ENCODE measurements at places on chromosomes 2 and 18. TPM values are rescaled to one million over a fixed set of nuclear protein-coding genes. Genes with fewer than 3 reads are reported as not detected.

GRCh38 chr2:57869758-57870344 lies 176.8 kb upstream of the VRK2 start:
- H3K27ac ChIP-seq = no peak overlapping the region
- DNase-seq = no peak
- H3K27me3 ChIP-seq = no peaks in the 10 kb centered on the region

Gene KLF11
- 7.9 TPM for total RNA-seq

GRCh38 chr2:204827701-204828590 lies 282.7 kb downstream of the PARD3B start:
- no peaks in the 10 kb centered on the region for H3K4me1 ChIP-seq
- H3K27ac ChIP-seq = no peak overlapping the region
- no peaks in the 10 kb centered on the region for H3K36me3 ChIP-seq
- H3K27me3 ChIP-seq = peaks cover 41% of the 10 kb centered on the region
- DNase-seq = no peak

Gene MAP3K19
- total RNA-seq = not detected

DNA sequence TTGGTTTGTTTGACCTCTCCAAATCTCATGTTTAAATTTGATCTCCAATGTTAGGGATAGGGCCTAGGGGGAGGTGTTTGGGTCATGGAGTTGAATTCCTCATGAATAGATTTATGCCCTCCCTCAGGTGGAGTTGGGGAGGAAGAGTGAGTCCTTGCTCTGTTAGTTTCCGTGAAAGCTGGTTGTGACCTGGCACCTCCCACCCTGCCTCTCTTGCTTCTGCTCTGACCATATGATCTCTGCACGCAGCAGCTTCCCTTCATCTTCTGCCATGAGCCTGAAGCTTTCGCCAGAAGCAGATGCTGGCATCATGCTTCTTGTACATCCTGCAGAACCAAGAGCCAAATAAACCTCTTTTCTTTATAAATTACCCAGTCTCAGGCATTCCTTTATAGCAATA lies 231.6 kb upstream of the ERBB4 start:
- H3K4me3 ChIP-seq = no peak overlapping the region
- no peak overlapping the region for H3K27ac ChIP-seq
- no peaks in the 10 kb centered on the region for H3K27me3 ChIP-seq
- no peaks in the 10 kb centered on the region for H3K4me1 ChIP-seq
- no peaks in the 10 kb centered on the region for H3K36me3 ChIP-seq

GRCh38 chr2:95008306-95008705 lies 17.2 kb upstream of the MAL start:
- no peak for DNase-seq
- no peak overlapping the region for H3K27ac ChIP-seq
- peaks cover 4% of the 10 kb centered on the region for H3K4me1 ChIP-seq
- peaks cover 6% of the 10 kb centered on the region for H3K27me3 ChIP-seq

Gene GNLY
- 21.9 TPM for total RNA-seq

Gene MFSD6
- total RNA-seq = 40.9 TPM

Gene CLEC4F
- not detected for total RNA-seq

DNA sequence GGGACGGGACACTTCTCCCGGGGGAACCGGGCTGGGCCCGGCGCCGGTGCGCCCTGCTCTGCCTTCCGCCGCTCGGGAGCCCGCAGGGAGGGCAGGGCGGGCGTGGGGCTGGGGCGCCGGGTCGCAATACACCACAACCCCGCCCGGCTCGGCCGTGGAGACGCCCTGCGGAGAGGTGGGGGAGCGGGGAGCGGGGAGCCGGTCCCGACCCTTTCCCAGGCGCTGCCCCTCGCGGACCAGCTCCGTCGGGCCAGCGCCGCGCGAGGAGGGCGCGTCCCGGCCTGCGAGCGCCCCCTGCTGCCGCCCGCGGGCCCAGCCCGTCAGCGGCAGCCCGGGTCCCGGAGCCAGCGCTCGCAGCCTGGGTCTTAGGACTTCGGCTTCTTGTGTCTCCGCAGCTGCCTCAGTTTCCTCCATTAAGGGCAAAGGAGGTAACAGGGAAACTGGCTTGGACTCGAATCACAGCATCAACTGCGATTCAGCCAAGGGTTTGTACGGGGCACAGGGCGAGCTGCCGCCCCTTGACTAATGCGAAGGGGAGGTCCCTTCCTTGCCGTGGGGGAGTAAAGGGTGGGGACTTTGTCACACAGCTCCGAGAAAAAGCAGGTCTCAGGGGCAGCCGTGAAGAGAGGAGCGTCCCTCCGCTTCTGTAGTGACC lies 635 bp upstream of the ADRA2B start:
- peak; percentile 56 for DNase-seq
- peaks cover 42% of the 10 kb centered on the region for H3K27me3 ChIP-seq
- peak overlapping the region; percentile 59 for H3K4me3 ChIP-seq
- no peak overlapping the region for H3K27ac ChIP-seq
- no peaks in the 10 kb centered on the region for H3K36me3 ChIP-seq
- H3K4me1 ChIP-seq = peaks cover 14% of the 10 kb centered on the region

Gene CKAP2L
- total RNA-seq = 27.2 TPM

GRCh38 chr2:99403524-99403923 lies 66.3 kb downstream of the EIF5B start:
- no peaks in the 10 kb centered on the region for H3K27me3 ChIP-seq
- no peak for DNase-seq
- H3K4me1 ChIP-seq = peaks cover 11% of the 10 kb centered on the region
- H3K36me3 ChIP-seq = peaks cover 67% of the 10 kb centered on the region
- H3K27ac ChIP-seq = peak overlapping the region; percentile 53

- peaks cover 49% of the 10 kb centered on the region for H3K4me1 ChIP-seq
- peak overlapping the region; percentile 61 for H3K27ac ChIP-seq
- peaks cover 46% of the 10 kb centered on the region for H3K36me3 ChIP-seq
- H3K27me3 ChIP-seq = no peaks in the 10 kb centered on the region
- peak; percentile 16 for DNase-seq
These were observed 186.1 kb upstream of the STON1 start for GRCh38 chr2:48343571-48344440.

DNA sequence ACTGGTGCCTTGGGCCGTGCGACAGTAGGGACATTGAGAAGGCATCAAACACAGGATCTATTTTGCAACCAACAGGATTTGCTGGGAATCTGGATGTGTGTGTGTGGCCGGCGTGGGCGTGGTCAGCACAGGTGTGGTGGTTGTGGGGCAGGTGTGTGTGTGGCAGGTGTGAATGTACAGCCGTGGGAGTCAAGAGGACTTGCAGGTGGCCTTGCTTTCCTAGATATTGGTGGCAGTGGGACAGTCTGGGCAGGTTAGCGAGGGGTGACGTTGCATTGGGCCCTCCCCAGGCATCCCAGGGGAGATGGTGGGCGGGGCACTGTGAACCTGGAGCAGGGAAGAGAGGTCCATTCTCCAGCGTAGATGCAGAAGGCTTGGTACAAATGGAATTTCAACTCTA lies 3.2 kb upstream of the LIMS2 start:
- H3K36me3 ChIP-seq = no peaks in the 10 kb centered on the region
- no peak overlapping the region for H3K4me3 ChIP-seq
- H3K27ac ChIP-seq = no peak overlapping the region
- peaks cover 54% of the 10 kb centered on the region for H3K27me3 ChIP-seq
- H3K4me1 ChIP-seq = peaks cover 7% of the 10 kb centered on the region
- DNase-seq = no peak

DNA sequence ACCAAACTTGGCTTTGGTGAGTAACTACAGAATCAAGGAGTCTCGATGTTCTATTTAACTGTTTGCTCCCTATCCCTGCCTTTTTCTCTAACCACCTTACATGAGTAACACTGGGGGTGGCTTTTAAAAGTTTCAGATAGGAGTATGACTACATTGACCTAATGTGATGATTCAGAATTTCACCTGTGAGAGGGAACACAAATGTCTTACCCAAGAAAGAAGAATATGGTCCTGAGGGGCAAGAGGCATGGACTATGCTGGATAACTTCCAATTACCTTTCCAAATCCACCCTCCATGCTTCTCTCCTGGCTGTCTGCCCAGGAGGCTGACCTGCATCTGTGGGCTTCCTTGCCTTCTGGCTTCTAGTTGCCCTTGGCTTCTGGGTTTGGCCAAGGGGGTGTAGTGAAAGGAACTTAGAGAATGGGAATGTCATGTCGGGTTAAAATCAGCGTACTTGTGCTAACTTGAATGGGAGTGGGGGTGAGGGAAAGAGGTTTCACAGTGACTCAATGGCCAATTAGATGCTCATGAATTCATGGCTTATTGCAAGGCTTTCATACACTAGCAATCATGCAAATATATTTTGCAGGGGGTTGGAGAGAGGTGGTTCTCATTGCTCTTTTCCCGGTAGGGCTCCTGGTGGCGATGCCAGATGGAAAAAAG lies 5.3 kb upstream of the IL36G start:
- no peak overlapping the region for H3K27ac ChIP-seq
- DNase-seq = no peak
- H3K27me3 ChIP-seq = peaks cover 23% of the 10 kb centered on the region

Gene NR4A2
- 22.1 TPM for total RNA-seq

DNA sequence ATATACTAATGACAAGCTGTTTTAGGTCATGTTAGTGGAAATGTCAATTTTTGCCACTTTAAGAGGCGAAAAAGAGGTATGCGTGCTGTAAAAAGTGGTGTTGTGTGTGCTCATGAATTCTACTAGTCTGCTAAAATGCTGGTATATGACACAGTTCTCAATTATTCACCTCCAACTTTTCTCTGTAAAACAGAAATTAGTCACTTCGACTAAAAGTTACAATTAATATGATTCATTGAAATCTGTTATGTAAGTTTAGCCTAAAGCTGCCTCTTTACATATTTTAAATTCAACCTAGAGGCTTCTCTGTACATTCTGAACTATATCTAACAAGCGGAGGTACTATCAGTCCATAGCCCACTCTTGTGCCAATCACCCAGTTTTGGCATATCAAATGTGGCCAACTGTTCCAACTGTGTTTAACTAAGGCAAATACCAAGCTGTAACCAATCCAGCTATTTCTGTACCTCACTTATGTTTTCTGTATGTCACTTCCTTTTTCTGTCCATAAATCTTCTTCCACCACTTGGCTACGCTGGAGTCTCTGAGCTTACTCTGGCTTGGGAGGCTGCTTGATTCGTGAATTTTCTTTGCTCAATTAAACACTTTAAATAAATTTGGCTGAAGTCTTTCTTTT lies 20.8 kb downstream of the BAZ2B start:
- H3K36me3 ChIP-seq = no peaks in the 10 kb centered on the region
- no peak for DNase-seq
- no peaks in the 10 kb centered on the region for H3K27me3 ChIP-seq
- H3K4me1 ChIP-seq = peaks cover under 1% of the 10 kb centered on the region
- H3K27ac ChIP-seq = no peak overlapping the region
- H3K4me3 ChIP-seq = no peak overlapping the region

- peaks cover 2% of the 10 kb centered on the region for H3K27me3 ChIP-seq
- H3K27ac ChIP-seq = no peak overlapping the region
- H3K4me1 ChIP-seq = no peaks in the 10 kb centered on the region
- no peak overlapping the region for H3K4me3 ChIP-seq
These were observed 12.9 kb downstream of the CCL20 start for GRCh38 chr2:227826563-227826962.

GRCh38 chr2:229107601-229108000 lies 163.5 kb downstream of the PID1 start:
- no peaks in the 10 kb centered on the region for H3K36me3 ChIP-seq
- H3K4me1 ChIP-seq = no peaks in the 10 kb centered on the region
- no peak overlapping the region for H3K4me3 ChIP-seq
- DNase-seq = no peak

- H3K36me3 ChIP-seq = peaks cover 14% of the 10 kb centered on the region
- H3K27me3 ChIP-seq = no peaks in the 10 kb centered on the region
- DNase-seq = peak; percentile 70
- H3K4me1 ChIP-seq = peaks cover 84% of the 10 kb centered on the region
- peak overlapping the region; percentile 41 for H3K4me3 ChIP-seq
- peak overlapping the region; percentile 99 for H3K27ac ChIP-seq
These were observed 51.3 kb upstream of the CAB39 start for GRCh38 chr2:230661072-230661957.

Gene SCN7A
- not detected for total RNA-seq

GRCh38 chr2:17879137-17879912 lies 858 bp downstream of the KCNS3 start:
- H3K27me3 ChIP-seq = peaks cover 61% of the 10 kb centered on the region
- peaks cover 3% of the 10 kb centered on the region for H3K4me1 ChIP-seq
- no peak for DNase-seq
- H3K27ac ChIP-seq = no peak overlapping the region
- H3K4me3 ChIP-seq = peak overlapping the region; percentile 67

Gene CFAP65
- not detected for total RNA-seq

- no peak overlapping the region for H3K4me3 ChIP-seq
- H3K27me3 ChIP-seq = no peaks in the 10 kb centered on the region
- no peak for DNase-seq
- H3K36me3 ChIP-seq = no peaks in the 10 kb centered on the region
- no peaks in the 10 kb centered on the region for H3K4me1 ChIP-seq
These were observed 277.5 kb downstream of the KCNS3 start for GRCh38 chr2:18156002-18156401.

DNA sequence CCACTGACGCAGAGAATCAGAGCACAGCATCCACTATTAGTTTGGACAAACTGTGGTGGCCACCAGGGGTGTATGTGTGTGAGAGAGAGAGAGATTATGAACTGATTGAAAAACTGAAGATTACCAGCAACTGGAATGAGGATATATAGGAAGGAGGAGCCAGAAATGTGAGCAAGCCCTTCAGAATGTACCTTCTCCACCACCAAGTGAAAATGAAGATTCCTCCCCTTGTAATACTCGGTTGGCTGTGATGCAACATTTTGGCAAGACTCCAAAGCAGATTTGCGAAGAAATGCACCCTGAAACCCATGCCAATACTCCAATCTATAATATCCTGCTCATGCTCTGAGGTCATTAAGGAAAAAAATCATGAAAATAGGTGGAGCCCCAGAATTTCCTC lies 121.2 kb upstream of the SLC35G4 start:
- H3K4me1 ChIP-seq = no peaks in the 10 kb centered on the region
- H3K27ac ChIP-seq = no peak overlapping the region
- H3K4me3 ChIP-seq = no peak overlapping the region
- no peak for DNase-seq
- H3K27me3 ChIP-seq = no peaks in the 10 kb centered on the region

DNA sequence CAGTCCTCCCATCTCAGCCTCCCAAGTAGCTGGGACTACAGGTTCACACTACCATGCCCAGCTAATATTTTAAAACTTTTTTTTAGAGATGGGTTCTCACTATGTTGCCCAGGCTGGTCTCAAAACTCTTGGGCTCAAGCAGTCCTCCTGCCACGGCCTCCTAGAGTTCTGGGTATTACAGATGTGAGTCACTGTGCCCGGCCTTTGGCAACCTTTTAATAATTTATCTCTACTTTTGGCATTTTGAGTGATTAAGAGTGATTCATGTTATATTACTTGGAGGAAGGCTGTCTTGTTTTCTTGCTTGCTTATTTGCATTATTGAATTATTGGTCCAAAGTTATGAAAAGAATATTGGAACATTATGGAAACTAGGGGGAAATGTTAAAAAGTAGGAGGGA lies 24.3 kb downstream of the NCOA1 start:
- peaks cover 9% of the 10 kb centered on the region for H3K36me3 ChIP-seq
- H3K27ac ChIP-seq = no peak overlapping the region
- H3K4me1 ChIP-seq = peaks cover 35% of the 10 kb centered on the region
- H3K4me3 ChIP-seq = no peak overlapping the region

DNA sequence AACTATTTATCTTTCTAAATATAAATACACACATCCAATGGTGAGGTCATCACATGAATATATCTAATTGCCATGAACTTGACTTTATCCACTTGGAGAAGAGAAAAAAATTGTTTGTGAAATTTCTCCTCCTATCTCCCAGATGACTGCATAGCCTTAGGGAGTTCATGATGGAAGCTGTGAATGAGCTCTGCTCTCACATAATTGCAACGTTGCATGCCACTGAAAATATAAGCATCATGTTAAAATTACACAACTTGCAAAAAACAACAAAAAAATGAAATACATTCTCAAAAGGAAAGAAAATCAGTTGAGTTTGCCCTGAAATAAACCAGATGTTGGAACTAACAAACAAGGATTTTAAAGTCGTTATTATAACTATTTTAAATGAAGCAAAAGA lies 50.6 kb upstream of the OSR1 start:
- H3K27ac ChIP-seq = no peak overlapping the region
- no peaks in the 10 kb centered on the region for H3K27me3 ChIP-seq
- no peak for DNase-seq
- no peaks in the 10 kb centered on the region for H3K4me1 ChIP-seq
- no peak overlapping the region for H3K4me3 ChIP-seq
